ENCODE measurements at places on chromosomes 4 and X.

DNA sequence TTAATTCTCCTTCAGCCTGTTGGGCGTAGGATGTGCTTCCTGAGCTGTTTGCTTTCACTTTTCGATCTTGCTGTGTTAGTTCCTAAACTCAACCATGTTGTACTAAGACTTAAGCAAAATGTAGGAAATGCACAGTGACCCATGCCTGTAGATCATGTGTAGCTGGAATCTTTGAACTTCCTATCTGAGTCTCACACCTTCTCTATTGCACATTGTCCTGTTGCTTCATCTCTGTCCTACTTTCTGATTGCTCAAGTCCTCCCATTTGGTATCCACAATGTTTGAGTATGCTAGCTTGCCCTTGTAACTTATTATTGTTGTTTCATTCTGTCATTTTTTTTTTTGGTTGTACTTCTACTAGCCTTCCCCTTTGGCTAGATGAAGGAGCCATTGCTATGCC, 239.6 kb downstream of the PPP1R2C start:
- no peak for DNase-seq

- DNase-seq: no peak
Observed at GRCh38 chrX:123698979-123699520, 33.8 kb downstream of the THOC2 start.

DNA sequence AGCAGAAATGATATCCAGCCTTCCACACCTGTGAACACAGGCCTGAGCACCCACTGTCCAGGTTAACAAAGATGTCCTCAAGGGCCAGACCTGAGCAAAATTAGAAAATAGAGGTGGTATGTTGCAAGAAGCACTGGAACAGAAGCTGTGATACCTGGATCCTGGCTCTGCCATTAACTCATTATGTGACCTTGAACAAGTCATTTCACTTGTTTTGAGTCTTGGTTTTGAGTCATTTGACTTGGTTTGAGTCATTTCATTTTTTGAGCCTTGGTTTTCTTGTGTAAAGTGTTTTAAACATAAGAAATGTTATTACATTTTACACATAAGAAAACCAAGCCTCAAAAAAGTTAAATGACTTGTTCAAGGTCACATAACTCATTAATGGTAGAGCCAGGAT, 2.9 kb upstream of the NWD2 start:
- no peak for DNase-seq

DNA sequence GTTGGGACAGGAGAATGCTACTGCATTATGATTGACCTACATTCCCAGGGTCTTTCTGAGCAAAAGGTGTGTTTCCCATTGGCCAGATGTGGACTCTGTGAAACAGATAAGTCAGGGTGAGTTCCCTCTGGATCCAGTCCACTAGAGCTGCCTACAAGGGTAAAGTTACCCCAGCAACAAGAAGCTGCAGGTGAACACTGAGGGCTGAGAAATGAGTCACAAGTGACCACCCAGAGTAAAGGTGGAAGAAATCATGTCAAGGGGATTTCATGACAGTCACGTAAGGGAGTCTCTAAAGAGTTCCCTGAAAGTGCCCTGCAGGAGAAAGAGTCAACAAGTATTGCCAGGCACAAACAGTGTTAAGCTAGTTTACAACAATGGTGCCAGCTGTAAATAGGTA, 16.3 kb downstream of the F8A1 start:
- DNase-seq: no peak

DNA sequence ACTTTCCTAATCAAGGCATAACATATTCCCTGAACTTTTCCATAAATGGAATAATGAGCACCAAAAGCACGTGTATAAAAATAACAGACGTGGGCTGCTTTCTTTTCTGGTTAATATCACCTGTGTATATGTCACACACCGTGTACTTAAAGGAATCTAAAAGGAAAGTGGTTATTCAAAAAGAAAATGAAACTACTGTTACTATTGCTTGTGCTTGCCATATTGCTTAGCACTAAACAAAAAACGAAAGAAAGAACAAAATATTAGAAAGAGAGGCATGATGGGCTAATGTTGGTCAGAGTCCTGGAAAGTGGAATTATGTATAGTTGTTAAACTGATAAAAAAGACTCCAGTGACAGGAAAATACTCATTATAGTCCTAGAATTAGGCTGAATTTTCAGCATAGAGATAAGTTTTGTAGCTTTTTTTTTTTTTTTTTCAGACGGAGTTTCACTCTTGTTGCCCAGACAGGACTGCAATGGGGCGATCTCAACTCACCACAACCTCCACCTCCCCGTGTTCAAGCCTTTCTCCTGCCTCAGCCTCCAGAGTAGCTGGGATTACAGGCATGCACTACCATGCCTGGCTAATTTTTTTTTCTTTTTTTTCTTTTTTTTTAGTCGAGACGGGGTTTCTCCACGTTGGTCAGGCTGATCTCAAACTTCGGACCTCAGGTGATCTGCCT, 123.2 kb downstream of the PABPC4L start:
- DNase-seq: no peak

GRCh38 chr4:143083756-143084472, 100.8 kb upstream of the USP38 start:
- DNase-seq: no peak

- no peak for DNase-seq
Observed at GRCh38 chrX:132756439-132756838, 202.0 kb downstream of the HS6ST2 start.

- no peak for DNase-seq
Observed at GRCh38 chr4:143348233-143349077, 11.8 kb downstream of the GAB1 start.

DNA sequence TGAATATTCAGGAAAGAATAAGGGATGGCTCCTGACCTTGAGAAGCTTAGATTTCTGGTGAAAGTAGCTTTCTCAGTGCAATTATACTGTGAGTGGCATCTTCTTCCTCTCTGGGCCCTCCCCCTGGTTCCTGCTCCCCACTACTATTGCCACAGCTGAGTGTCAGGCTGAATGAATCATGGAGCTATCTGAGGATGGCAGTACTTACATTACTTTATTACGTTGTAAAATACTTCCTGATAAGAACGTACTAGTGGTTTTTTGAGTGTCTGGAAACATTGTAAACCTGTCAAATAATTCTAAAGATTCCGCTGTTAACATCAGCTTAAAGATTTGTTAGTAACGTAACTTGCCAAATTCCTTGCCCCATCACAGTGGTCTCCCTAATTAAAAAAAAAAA, 36.2 kb downstream of the ARHGAP10 start:
- DNase-seq: no peak

GRCh38 chr4:185470501-185471195, 885 bp downstream of the CCDC110 start:
- no peak for DNase-seq

- no peak for DNase-seq
Observed at GRCh38 chr4:110347805-110348204, 128.2 kb upstream of the ENPEP start.

GRCh38 chr4:75179510-75179909, 246.6 kb downstream of the PARM1 start:
- DNase-seq: no peak

- DNase-seq: no peak
Observed at GRCh38 chr4:53598901-53599300, 7.6 kb upstream of the LNX1 start.

DNA sequence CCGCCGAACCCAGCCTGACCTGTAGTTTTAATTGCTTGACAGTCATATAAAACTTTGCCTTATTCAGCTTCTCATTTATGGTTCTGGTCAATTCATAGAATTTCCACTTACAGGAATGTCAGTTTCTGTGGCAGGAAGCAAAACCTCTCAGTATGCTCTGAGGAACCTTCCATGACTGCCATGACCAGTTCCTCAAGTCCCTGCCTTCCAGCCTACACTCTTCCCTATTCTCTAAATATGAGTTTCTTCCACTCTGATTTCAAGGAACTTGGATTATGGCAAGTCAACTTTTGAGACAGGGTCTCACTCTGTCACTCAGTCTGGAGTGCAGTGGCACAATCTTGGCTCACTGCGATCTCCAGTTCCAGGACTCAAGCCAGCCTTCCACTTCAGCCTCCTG, 26.0 kb upstream of the NSUN7 start:
- no peak for DNase-seq

DNA sequence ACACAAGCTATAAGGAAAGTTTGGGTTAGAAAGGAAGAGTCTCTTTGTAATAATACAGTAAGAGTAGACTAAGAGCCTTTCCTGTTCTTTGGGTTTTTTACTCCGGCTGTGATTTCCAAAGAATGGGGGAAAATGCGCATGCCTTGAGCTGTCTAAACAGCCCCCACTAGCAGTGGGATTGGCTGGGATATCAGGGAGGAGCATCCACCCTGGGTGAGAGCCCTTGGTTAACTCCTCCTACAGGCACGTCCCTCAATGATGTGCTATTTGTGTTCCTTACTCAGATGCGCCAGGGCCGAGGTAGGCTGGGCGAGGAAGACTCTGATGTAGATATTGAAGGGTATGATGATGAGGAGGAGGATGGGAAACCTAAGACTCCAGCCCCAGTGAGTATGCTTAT, 74.0 kb upstream of the OGT start:
- no peak for DNase-seq

- DNase-seq: no peak
Observed at GRCh38 chr4:165133150-165133549, 20.5 kb upstream of the TMEM192 start.

GRCh38 chrX:6813836-6814370, 279.0 kb upstream of the VCX3A start:
- no peak for DNase-seq

DNA sequence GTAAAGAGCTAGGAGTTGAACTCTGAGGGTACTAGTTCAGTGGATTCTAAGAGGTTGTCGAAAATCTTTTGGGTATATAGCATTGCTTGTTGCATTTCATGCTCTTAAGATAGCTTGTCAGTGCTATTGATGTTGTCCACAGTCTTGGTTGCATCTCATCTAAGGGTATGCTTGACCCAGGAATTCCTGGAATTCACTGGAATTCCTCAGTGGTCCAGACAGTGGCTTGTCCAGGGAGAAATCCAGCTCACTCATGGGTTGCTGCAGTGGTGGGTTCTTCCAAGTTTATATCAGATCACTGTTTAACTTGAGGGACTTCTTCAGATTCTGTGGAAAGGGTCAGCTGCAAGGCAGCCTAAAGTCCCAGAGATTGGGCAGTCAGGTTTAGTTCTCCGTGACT, 29.8 kb upstream of the SMARCAD1 start:
- no peak for DNase-seq

DNA sequence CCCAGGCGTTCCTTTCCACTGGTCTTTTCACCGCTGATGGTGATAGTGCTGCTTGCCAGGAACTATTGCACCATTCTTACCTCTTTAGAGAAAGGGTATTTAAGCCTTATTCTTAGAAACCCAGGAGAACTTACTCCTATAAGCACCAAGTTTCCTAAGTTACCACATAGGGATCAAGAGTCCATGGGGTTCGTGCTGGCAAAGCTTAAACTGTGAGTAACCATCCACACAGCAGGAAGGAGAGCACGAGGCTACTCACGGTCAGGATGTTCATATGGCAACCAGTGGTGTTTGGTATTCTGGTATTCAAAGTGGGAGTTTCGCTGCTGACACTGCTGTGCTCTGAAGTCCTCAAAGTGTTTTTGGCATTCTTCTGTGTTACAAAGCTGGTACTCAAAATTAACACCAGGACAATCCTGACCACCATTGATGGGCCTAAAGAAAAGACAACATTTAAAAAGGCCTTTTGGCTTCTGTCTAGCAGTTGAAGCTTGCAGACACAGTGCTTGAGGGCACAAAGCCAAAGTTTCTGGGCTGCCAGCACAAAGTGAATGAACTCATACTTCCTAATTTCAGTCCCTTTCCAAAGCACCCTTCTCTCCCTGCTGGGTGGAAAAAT, 256.9 kb downstream of the ADAMTS3 start:
- no peak for DNase-seq

DNA sequence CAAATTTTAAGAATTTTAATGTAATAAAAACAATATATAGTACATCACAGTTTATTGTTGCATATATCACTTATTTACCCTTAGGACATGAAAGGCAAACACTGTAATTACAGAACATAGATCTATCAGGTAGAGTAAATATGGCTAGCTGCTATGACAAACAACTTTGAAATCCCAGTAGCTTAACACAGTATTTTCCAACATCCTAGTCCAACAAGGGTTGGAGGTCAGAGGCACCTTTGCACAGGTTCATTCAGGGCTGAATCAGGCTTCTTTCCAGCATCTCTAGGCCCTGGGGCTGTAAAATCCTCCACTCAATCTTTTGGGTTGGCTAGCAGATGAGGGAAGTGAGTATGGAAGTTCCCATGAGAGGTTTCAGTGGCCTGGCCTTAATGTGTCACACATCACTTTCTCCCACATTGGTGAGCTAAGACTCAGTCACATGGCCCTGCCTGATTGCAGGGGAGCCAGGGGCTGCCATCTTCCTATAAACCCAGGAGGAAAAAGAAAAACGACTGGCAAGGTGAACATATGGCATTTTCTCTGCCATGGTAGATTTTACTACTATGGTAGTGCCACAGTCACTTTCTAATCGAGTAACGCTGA, 32.9 kb downstream of the HERC6 start:
- no peak for DNase-seq

DNA sequence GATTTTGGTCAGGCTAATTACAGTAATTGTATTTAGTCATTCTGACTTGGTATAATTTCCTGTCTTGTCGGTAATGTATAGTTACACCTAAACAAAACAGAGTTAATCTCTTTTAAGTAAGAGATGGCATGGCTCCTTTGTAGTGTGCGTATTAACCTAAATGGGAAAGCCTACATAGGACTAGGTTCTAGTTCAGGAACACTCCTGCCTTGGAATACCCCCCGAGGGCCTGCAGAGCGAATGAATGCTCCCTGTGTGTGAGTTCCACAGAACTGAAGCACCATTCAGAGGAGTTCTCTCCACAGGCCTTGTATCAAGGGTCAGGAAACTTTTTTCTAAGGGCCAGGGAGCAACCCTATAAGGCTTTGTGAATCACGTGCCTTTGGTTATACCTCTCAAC, 44.9 kb upstream of the STIM2 start:
- no peak for DNase-seq

GRCh38 chr4:153549405-153549804, 83.2 kb downstream of the TMEM131L start:
- DNase-seq: no peak

DNA sequence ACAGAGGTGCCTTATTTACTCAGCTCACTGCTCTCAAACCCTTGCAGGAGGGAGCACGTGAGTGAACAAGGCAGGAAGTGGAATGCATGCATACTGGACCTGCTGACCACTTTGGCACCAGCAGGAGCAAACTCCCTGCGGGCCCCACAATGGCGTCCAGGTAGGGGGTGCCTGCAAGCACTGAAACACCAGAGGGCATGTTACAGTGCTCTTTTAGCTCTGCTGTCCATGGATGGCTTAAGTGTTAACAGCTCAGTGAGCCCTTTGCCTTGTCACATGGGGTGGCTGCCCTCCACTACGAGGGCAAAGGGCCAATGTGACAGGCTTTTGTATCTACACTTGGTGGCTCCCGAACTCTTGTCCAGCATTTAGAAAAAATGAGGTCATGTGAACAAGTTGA, 199.5 kb upstream of the UGT8 start:
- DNase-seq: no peak

DNA sequence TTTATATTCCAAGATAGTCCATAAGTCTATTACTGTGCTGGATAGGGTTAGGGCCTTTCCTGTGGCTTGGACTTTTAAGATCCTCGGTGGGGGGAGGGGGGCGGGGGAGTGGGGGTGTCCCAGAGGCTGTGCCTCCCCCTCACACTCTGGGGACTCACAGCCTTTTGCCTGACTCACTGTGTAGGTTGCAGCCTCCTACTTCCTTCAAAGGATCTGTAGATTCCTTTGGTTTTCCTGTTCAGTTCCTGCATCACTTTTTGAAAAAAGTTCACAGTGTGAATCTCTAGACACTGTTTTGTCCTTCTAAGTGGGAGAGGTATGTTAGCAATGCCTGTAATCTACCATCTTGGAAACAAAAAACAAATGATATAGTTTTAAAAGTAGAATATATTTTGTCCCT, 999.9 kb downstream of the GLUD2 start:
- DNase-seq: no peak

All from CD4-positive, alpha-beta T cell treated with Interleukin-10 for 1 hour (primary cell).